ENCODE measurements at places on chromosomes 16 and 17.

DNA sequence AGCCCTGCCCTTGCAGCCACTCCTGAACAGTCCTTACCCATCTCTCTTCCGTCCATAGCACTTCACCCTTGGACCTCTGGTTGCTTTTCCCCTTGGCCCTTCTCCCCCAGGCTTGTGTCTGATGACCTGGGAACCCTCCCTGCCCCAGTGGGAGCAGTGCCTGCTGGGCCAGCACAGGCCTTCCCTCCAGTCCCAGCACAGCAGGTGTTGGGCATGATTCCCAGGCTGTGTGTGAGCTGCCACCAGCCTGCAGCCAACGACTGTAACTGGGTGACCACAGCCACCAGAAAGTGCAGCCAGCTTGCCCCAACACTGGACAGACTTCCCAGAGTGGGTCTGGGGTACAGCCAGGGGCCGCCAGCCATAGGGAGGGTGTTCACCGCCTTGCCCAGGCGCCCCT lies 30.0 kb downstream of the CRAMP1 start:
- DNase-seq = no peak
- H3K4me3 ChIP-seq = no peak overlapping the region
- H3K36me3 ChIP-seq = peaks cover 18% of the 10 kb centered on the region
- no peak overlapping the region for H3K27ac ChIP-seq
- H3K27me3 ChIP-seq = no peaks in the 10 kb centered on the region
- H3K4me1 ChIP-seq = peaks cover 35% of the 10 kb centered on the region

GRCh38 chr16:50390914-50391716 lies 22.3 kb upstream of the BRD7 start:
- no peak overlapping the region for H3K27ac ChIP-seq
- peaks cover 5% of the 10 kb centered on the region for H3K4me1 ChIP-seq
- no peak overlapping the region for H3K4me3 ChIP-seq

DNA sequence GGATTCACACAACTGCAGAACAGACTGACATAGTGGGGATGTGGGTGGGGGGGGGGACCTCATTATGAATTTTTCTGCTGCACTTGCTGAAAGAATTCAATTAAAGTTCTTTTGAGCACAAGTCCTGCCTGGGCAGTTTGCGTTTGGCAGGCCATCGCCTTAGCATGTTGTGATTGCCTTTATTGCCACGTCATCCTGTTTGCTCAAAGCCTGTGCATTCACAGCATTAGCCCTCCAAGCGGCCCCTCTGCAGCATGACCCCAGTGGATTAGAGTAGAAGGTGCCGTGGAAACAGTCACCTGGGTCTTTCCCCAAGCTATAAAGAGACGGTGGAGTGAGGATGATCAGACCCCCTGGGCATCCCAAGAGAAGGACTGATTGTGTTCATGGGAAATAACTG lies 17.2 kb downstream of the MSI2 start:
- H3K36me3 ChIP-seq = peaks cover 11% of the 10 kb centered on the region
- DNase-seq = no peak
- H3K4me3 ChIP-seq = no peak overlapping the region
- H3K27me3 ChIP-seq = no peaks in the 10 kb centered on the region
- H3K4me1 ChIP-seq = peaks cover 51% of the 10 kb centered on the region
- no peak overlapping the region for H3K27ac ChIP-seq

DNA sequence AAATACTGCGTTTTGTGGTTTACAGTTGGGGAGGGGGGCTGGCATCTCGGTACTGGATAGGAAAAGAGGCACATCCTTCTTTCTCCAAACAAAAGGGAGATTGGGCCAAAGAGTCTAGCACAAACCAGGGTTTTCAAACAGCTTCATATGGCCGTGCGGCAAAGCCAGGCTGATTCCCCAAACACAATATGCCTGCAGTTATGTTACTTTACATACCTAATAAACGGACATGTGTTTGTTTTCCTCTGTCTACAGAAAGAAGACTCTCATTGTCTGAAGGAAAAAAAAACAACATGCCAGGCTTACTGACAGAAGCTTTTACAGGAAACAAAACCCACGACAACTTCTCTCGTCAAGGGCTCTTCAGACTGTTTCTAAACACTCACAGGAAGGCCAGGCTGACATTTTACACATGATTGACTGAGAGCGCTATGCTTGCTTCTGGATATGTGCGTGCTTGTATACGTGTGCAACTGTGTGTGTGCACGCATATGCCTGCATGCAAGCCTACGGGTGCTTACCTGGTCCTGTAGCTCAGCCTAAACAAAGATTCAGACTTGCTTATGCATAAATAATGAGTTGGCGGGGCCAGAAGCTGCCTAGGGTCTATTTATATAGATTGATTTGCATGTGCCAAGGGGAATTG lies 461.0 kb upstream of the C16orf82 start:
- no peak for DNase-seq
- peaks cover 10% of the 10 kb centered on the region for H3K4me1 ChIP-seq

- H3K27me3 ChIP-seq = no peaks in the 10 kb centered on the region
- H3K36me3 ChIP-seq = peaks cover 17% of the 10 kb centered on the region
- H3K27ac ChIP-seq = peak overlapping the region; percentile 95
Observed at GRCh38 chr16:84600343-84601229, 17.3 kb downstream of the COTL1 start.

Measured in central memory CD8-positive, alpha-beta T cell (primary cell).